ENCODE measurements at places on chromosomes 11 and 22.
A peak's percentile ranks its signal among the peaks of the same experiment; 100 is the strongest.

DNA sequence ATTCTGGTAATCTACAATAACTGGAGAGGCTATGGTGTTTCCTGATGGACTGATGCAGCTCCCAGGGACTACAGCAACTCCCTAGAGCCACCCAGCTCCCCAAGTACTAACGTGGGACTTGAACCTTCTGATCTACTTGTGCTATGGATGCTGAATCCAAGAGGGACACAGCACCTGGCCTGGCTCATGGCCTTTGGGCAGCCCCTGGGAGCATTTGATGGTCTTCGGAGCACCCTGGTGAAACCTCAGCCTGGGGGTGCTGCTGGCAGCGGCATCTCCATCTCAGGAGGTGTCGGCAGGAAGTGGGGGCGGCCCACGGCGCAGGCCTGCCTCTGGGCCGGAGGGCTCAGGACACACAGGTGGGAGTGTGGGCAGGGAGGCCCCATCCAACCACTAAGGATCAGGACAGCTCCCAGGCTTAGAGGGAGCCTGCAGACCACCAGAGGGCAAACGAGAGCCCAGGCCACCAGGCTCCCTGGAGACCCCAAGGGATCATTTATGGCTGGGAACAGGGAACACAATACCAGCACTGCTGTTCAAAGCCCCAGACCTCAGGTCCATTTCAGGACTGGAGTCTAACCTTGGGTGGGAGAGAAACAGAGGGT lies 8.7 kb downstream of the EHD1 start:
- peak; percentile 47 for DNase-seq

- peak; percentile 64 for DNase-seq
Observed at GRCh38 chr11:112555491-112556364, 295.1 kb upstream of the PLET1 start.

- DNase-seq = peak; percentile 26
Observed at GRCh38 chr11:83990160-83990733, 704.1 kb upstream of the CCDC90B start.

DNA sequence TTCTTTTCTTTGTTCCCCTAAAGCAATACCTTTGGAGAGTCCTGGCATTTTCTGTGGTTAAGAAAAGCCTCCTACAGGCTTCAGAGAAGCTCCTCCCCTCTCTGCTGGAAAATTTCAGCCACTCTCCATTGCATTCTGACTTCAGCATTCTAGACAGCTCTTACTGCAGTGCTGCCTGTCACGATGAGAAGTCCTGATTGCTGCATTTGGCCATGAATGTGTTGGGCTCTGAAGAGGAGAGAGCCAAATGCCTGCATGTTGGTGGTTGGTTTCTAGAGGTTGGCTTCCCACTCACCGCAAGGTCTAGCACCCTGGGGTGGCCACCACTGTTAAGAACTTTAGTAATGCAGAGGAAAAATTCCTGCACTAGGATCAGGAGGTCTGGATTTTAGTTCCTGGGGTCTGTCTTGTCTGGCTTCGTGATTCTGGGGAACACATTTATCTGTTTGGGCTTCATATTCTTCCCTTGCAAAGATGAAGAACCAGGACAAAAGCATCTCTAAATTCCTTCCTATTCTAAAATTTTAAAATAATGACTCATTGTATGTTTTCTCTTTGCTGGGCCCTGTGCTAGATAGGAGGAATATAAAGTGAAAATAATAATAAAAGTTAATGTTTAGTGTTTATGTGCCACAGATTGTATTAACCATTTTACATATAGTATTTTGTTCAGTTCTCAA lies 38.1 kb downstream of the COA4 start:
- DNase-seq = no peak

GRCh38 chr11:83601914-83602527 lies 315.9 kb upstream of the CCDC90B start:
- no peak for DNase-seq

GRCh38 chr11:66665369-66665768 lies 12.3 kb downstream of the RBM4B start:
- DNase-seq = no peak

DNA sequence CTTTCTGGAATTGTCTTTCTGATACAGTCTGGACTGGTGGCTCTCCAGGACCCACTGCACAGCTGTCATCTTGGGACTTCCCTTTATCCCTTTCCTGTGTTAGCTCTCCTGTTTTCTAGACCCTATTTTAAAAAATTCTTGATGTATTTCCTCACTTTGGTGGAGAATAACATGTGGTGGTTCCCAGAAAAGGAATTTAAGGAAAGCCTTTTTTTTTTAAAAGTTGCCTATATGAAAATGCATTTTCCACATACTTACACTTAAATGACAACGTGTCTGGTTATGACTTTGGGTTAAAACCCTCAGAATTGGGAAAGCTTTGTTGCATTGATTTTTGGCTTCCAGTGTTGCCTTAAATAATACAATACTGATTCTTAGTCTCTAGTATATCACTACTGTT lies 400.7 kb downstream of the TMEM135 start:
- DNase-seq = no peak

GRCh38 chr22:22881116-22882000 lies 6.3 kb upstream of the IGLL5 start:
- DNase-seq = no peak

- DNase-seq = peak; percentile 30
Observed at GRCh38 chr22:39384750-39385480, 14.7 kb upstream of the TAB1 start.

DNA sequence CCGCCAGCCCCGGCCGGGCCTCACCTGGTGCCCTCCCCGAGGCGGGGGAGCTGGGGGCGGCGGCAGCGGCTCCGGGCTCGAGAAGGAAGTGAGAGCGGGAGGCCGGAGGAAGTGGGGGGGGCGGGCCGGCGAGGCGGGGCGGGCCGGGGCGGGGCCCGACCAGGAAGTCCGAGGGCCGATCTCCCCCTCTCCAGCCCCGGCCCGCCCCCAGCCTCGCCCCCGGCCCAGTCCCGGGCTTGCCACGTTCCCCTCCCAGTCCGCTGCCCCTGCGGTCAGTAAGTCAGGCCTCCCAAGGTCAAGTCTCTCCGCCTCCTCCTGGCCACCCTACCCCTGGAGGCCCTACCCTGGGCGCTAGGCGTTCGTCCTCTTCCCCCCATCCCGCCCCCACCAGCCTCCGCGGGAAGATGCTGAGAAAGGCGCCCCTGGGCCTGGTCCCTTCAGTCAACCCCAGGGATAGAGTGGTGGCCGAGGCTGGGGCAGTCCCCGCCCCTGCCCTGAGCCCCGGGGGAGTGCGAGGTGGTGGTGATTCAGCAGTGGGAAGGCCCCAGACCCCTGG lies at the start of gene RHOG:
Gene RHOG, minus strand, starts transcription at position 90 of the 556 bp plus-strand sequence. CDS start 12,821 bp downstream, outside the sequence.
- peak; percentile 85 for DNase-seq

- DNase-seq = no peak
Observed at GRCh38 chr22:48905206-48905975, 922.3 kb downstream of the BRD1 start.

GRCh38 chr11:75716659-75717058 lies 979 bp upstream of the MOGAT2 start:
- no peak for DNase-seq

GRCh38 chr11:62413060-62413696 lies 5.7 kb upstream of the SCGB1A1 start:
- DNase-seq = no peak

- no peak for DNase-seq
Observed at GRCh38 chr11:76791861-76792260, 8.7 kb downstream of the TSKU start.

- DNase-seq = no peak
Observed at GRCh38 chr22:49962751-49963646, 2.4 kb downstream of the PIM3 start.

DNA sequence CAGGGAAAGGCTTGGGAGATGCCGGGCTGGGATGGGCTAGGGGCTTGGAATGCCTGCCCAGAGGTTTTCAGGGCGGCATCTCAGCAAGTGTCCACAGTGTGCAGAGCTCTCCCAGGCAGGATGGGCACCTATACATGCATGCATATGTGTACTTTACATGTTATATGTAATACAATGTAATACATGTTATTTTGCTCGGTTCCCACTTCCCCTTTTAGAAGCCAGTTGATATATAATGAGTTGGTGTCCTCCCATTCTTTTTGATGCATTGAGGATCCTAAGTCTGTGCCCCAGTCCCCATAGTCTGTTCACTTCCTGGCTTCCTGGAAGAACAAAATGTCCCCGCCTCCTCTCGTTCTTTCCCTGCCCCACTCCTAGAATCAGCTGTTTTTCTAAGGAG lies 20.1 kb upstream of the EIF3D start:
- DNase-seq = no peak
